Retinal pigment epithelial cell (primary cell): ENCODE measurements at places on chromosomes 4 and X.

DNA sequence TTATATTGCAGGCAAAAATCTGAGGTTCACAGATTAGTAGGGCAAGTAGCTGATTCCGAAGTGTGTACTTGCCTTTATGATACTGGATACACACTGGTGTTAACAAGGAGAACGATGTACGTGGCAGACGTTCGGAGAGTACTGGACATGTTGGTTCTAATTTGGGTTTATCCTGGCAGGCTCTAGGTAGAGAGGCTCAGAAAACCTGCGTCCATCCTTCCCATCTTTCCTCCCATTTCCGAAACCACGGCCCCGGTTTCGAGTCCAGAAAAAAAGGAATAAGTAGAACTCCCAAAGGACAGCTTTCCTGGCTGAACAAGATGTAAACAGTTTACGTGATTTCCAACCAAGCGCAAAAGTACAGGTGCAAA, 351 bp upstream of the SLC30A9 start:
- no peak for DNase-seq

DNA sequence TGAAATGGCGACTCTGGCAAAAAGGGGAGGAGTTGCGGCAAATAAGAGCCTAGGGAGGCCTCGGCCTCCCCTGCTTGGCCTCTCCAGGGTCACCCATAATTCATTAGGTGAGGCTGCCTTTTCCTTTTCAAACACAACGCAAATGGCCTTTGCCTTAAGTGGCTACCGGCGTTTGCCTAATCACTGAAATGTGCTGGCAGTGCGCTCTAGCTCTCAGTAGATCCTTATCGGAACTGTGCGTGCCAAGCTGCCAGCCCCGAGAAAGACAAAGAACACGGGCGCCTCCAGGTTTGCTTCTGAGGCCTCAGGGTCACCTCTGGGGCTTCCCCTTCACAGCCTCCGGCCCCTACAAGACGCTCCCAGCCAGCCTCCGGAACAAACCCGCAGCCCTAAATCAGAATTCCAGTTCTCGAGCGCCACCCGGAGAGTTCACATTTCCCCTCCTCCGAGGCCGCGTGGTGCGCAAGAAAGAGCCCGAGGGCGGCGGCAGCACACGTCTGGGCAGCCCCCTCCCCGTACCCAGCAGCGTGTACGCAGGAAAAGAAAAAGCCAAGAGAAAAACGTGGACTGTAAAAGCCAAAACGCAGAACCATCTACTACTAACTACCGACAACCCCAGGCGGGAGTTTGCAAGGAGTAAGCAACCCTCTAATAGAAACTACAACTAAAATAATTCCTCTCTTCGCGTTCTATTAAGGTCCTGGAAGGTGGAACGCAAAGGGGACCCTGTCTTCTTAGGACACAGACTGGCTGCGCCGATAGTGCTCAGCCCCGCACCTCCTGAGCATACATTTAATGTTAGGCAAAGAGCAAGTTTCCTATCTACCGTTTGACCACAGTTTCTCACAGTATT, 76.5 kb upstream of the BCOR start:
- DNase-seq, result no peak

GRCh38 chr4:124423160-124423559, 289.4 kb downstream of the ANKRD50 start:
- DNase-seq, result no peak

DNA sequence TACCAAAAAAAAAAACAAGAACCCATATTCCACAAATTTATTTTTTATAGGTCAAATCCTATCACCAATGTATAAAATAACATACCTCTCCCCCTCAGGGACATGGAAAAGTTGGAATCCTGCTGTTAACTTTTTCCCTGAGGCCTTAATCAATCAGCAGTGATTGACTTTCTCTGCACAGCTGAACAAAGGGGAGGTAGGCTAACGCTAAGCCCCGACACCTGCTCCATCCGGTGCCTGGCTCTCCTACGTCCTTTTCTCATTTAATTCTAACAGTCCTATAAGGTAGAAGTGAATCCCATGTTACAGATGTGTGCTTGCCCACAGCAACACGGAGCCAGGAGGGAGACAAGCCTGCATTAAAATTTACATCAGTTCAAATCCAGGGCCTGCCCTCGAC, 2.8 kb downstream of the CENPU start:
- no peak for DNase-seq

DNA sequence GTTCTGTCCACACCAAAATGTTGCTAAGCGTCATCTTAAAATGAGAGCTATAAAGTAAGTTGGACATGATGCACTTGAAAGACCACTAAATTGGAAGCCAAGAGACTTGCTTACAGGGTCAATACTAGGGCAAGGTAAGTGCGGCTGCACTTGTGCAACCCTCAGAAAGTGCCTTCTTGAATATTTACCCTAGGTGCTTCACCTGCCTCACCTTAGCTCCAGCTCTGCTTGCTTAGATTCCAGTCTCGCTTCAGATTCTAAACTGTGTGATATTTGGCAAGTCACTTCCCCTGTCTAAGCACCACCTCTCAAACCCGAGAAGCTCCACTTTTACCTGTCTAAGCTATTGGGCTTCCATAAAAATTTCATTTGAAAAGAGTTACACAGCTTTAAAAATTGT, 136.5 kb downstream of the GRIA3 start:
- no peak for DNase-seq

GRCh38 chr4:73152893-73153292, 83.4 kb upstream of the COX18 start:
- no peak for DNase-seq

- DNase-seq, result no peak
Observed at GRCh38 chr4:119506806-119507205, 121.8 kb downstream of the PDE5A start.

- no peak for DNase-seq
Observed at GRCh38 chrX:153726286-153727122, 1.8 kb downstream of the ABCD1 start.

DNA sequence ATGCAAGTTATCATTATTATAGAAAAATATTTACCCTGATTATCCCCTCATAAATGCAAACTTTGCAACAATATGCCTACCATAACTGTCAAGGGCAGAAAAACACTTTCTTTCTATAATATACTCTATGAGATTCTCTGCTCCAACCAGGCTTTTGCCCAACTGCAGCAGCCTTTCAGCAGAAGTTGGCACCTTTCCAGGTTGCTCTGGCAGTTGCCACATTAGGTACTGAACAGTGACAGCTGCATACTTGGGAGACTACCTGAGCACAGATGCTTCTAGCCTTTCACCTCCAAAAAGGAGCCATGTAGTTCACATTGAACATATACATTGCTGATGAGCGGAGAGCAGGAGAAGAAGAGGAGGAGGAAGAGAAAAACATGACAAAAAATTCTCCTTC, 69.5 kb upstream of the BRWD3 start:
- DNase-seq, result no peak

DNA sequence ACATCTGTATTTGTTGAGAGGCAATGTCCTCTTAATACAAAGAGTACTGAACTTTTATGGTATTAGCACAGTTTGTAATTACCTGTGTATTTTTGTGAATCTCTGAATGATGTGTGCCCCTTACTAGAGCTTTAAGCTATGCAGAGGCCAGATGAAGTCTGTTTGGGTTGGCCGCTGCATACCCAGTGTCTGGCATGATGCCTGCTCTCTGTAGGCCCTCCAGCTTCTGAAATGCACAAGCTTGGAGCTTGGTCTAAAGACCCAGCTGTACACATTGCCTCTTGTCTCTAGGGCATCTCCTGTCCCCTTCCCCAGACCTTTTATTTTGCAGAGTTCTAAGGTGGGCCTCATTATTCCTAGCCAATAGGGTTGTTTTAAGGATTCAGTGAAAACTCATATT, 68.6 kb downstream of the CDS1 start:
- no peak for DNase-seq

- peak; percentile 95 for DNase-seq
Observed at GRCh38 chr4:7805533-7806337, 133.9 kb downstream of the AFAP1 start.

DNA sequence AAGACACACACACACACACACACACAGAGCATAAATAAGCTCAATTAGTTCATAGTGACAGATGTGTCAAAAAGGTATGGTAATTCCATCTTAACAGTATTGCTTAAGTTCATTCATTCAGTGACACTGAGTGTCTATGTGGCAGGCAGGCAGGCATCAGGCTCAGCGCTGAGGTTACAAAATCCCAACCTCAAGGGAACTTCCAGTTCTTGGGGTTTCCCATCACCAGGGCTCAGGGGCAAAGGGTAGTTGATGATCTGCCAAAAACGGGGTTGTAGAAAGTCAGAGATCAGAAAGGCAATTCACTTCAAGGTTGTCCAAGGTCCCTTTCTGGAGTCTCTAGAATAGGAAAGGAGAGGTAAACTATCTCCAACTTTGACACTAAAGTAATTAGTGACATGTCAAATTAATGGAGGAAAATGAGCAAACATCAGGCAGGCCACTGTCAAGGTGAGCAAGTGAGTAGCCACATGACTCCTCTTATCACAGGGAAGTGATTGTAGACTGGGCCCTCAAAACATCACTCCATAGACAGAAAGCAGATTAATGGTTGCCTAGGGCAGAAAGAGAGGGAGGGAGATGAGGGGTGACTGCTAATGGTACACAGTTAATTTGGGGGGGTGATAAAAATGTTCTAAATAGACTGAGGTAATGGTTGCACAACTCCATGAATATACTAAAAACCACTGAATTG, 41.8 kb downstream of the GPC4 start:
- DNase-seq, result no peak

DNA sequence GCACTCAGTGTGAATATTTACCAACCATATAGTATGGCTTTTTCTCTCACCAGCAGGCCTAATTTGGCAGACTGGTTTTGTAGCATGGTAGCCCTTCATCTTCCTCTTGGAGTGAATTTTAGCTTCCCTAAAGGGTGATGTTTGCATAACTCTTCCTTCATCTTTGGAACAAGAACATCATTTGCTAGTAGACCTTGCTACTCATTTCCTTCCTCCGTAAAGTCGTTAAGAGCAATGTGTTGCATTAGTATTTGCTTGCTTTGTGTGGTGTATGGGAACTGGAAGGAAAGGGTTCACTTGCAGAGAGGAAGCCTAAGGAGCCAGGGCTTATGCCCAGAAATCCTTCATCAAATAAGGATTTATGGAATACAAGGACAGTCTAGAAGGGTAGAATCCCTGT, 50.2 kb upstream of the PGRMC2 start:
- DNase-seq, result no peak

GRCh38 chrX:8323356-8323755, 141.3 kb upstream of the VCX3B start:
- no peak for DNase-seq

DNA sequence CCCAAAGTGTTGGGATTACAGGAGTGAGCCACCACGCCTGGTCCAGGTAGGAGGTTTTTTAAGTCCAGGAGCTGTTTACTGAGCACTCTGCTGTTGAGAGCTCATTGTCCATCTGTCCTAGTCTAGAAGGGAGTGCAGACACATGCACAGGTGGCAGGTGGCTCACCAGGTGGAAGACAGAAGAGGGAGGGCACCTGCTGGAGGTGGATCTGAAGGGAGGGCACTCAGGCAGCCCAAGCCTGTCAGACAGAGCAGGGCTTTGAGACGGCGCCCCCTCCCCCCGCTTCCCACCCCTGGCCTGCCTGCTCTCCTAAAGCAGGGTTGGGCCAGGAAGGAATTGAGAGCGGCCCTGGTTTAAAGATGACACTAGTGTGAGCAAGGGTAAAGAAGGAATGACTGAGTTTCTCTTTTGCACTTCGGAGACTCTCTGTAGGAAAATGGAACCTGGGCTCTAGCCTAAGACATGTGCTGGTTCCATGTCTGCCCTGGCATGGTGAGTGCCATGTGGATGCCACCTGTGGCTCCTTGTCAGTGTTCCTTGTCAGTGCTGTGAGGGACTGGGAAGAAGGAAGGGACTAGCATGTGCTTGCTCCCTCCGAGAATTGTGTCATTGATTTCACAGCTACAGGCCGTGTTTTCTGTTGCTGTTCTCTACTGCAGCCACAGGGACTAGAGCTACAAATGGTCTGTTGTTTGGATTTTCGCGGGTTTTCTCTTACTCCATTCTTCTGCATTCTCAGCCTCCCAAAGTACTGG, 108.6 kb downstream of the TNIP2 start:
- DNase-seq, result no peak

- DNase-seq, result no peak
Observed at GRCh38 chr4:26503844-26504243, 13.6 kb upstream of the CCKAR start.
